Cerebellar nuclear complex (tissue), 1 donor: ENCODE measurements at places on chromosomes 2 and 18.

DNA sequence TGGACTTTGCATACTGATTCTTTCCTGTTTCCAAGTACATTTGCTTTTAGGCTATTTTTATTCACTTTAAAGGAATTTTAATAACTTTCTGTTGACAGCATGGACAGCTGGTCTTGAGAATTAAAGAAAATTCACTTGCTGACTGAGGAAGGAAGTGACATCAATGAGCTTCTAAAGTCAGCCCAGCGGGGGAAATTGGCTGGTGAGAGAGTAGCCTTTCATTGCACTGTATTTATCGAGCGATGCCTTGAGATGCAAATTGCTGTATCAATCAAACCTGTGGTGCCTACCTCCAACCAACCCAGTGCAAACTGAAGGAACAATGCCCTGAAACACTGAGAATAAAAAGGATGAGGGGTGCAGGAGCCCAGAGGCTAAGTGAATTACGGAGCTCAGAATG is 91.4 kb upstream of the AQP4 start:
- no peak for DNase-seq

GRCh38 chr2:181354626-181355025 is 102.6 kb upstream of the ITGA4 start:
- DNase-seq: no peak

DNA sequence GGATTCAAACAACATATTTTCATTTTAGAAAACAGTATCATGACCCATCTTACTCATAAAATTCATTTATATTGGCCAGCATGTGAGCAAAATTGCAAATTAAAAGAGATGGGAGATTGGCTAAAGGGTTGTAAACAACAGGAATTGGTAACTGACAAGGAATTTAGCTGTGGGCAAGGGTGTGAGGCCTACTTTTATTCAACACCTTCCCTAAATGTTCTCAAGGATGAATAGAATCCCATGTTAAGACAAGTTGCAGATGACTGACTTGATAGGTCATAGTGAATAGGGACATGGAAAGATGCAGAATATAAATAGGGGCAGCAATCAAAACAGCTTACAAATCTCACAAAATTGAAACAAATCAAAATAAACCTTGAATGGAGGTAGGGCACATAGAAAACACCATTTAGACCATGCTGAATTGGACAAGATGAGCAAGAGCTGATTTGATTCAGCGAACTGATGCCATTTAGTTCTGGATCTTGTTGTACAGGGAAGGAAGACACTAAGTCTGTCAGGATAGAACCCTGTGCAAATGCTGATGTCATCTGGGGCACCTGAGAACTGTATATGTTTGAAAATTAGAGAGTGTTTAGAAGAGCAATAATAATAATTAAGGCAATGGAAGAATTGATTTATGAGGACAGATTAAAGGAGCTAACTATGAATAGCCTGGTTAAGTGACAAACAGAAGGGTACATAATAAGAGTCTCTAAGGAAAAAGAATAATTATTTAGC is 509.7 kb downstream of the ZEB2 start:
- no peak for DNase-seq

DNA sequence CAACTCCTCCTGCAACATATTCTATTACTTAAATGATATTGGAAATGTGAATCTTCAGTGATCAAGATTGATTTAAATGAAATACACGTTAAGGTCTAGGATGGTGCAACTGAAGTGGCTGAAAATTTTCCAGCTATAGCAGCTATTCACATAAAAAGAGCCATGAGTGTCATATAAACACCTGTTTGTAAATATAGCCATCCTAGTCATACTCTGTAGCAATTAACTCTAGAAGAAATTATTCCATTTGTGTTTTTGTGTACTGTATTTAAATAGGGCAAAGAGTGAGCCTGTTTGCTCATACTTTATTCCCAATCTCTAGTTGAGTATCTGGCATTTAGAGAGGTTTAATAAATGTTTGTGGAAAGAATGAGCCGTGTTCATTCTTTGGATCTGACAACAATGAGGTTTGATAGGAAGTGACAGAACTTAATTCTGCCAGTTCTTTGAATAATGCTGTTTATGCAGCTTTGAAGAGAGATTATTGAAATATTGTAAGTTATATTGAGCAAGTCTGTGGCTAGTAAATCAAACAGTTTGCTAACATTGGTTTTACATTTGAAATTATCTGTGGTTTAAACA is 49.7 kb downstream of the BABAM2 start:
- DNase-seq: no peak

GRCh38 chr2:1823187-1824169 is 79.2 kb upstream of the PXDN start:
- DNase-seq: no peak

DNA sequence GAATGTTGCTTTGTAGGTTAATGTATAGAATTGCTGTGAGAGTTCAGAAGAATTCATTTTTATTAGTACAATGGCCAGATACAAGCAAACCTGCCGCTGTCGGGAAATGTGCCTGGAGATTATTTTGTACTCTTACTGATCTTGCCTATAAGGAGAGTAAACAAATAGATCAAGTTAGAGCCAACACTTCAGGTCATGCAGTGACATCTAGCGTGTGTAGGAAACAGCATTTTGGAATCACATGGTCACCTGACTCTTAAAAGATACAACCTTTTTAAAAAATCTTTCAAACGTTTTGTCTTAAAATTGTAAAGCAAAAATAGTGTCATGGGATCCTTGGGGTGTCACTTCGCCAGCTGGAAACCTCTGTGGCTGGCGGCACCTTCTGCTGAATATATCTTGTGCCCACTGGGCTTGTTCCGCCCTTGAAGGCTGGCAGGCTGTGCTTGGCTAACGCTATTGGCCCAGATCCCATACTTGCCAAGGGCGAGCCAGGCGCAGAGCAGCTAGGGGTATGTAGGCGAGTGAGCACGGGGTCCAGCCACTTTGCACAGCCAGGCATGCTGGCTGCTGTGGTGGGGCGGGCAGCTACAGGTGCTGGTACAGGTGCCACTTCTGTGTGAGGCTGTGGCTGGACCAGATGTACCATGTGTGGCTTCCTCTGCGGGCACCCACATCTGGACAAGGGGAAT is 19.5 kb upstream of the RPRM start:
- DNase-seq: no peak

- no peak for DNase-seq
Observed at GRCh38 chr2:131475831-131476230, at the start of gene TUBA3D. Gene TUBA3D, plus strand, starts transcription at chr2:131476119. Its CDS starts 81 bp downstream, at chr2:131476200.

- no peak for DNase-seq
Observed at GRCh38 chr2:107393516-107393915, 433.2 kb upstream of the RGPD4 start.
